ENCODE measurements at places on chromosomes 2 and 18.
A peak's percentile ranks its signal among the peaks of the same experiment; 100 is the strongest.

DNA sequence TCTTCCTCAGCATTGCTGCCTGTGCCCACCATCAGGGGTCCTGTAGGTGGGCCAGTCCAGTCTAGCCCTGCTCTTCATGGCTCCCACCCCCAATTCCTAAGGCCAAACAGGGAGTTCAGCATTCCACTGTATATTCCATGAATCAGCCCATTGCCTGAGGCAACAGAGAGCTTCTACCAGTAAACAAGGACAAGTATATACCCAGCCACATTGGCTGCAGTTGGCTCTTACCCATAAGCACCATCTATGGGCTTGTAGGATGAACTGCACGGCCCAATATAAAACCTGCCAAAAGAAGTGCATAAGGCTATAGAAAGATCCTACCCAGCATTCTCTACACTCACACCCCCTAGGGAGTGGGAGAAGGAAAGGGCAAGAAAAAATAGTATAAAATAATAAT lies 95.1 kb upstream of the SALL3 start:
- no peak for DNase-seq

DNA sequence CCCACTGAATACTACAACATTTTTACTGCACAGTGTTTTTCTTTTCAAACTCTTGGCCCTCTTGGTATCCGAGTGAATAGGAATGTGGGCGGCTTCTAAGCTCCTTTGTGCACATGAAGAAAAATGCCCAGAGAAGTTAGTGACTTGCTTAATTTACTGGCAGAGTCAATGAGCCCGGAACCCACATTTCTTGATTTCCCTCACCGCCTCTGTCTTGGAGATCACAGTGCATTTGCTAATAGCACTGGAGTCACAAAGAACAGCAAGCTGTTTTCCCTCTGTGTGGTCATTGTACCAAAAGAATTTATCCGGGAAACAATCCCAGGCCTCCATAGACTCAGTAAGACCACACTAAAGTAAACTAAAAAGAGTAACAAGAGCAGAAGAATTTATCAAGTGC lies 18.9 kb downstream of the STON1 start:
- DNase-seq: no peak

DNA sequence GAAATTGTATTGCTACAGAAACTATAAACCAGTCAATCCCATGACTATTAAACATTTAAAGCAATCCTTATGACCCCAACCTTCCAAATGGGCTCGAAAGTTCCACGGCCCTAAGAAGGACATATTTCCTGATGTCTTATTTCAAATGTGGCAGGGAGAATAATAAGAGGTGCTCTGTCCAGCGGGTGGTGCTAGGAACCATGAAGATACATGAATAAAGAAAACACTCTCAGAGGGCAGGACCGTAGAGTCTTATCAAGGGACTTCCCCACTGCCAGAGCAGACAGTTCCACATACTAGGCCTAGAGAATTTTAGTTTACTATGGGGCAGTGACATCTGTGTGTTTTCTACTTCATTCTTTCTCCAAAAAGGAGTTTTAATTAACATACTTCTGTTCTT lies 187.1 kb upstream of the PIK3C3 start:
- DNase-seq: no peak

- no peak for DNase-seq
These were observed 174.0 kb upstream of the MMADHC start for GRCh38 chr2:149761611-149762010.

DNA sequence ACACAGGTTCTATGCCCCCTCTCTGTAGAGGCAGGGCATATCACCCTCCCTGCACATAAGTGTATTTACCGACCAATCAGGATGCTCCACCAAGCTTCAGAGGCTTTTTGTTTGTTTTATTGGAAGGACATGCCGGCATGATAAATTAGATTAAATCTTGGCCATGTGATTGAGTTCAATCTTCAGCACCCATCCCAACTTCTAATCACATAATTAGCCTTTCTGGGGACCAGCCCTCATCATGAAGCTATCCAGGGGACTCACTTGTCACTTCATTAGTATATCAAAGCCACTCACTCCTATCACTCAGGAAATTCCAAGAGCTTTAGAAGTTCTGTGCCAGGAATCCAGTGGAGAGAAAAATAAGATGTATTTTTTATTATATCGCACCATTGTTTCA lies 158.6 kb upstream of the SYT4 start:
- no peak for DNase-seq

DNA sequence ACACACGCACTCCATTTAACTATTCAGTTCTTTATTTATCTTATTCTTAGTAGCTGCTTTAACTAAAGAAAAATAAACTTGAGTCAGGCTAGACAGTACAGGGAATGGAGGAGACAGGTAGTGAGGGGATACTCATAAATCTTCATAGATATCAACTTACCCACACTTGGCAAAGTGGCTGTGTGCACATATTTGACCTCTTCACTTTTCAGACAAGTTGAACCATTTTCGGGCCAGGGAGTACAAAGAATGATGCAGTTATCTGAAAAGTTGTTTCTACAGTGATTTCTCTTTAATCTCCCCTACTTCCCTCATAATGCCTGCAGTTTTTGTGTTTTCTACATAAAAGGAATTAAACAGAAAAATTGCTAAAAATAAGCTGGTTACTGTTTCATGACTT lies 307.5 kb downstream of the GULP1 start:
- DNase-seq: no peak

DNA sequence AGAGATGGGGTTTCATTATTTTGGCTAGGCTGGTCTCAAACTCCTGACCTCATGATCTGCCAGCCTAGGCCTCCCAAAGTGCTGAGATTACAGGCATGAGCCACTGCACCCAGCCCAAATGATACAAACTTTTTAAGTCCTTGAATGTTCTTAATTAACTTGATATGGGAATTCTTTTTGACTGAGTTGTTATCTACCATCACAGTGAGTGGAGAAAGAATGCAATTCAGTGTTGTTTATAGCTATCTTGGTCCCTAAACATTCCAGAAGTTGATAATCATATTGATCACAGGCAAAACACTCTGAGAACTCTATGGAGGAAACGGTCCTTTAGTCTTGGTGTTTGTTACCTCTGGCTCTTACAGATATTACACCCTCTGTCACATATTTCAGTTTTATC lies 1072.5 kb downstream of the SUCLG1 start:
- DNase-seq: no peak

- DNase-seq: no peak
These were observed 147.2 kb upstream of the NFATC1 start for GRCh38 chr18:79248495-79249060.

GRCh38 chr2:19845323-19845920 lies 56.4 kb downstream of the TTC32 start:
- peak; percentile 26 for DNase-seq

- DNase-seq: no peak
These were observed 34.3 kb downstream of the MSH2 start for GRCh38 chr2:47437287-47437686.

DNA sequence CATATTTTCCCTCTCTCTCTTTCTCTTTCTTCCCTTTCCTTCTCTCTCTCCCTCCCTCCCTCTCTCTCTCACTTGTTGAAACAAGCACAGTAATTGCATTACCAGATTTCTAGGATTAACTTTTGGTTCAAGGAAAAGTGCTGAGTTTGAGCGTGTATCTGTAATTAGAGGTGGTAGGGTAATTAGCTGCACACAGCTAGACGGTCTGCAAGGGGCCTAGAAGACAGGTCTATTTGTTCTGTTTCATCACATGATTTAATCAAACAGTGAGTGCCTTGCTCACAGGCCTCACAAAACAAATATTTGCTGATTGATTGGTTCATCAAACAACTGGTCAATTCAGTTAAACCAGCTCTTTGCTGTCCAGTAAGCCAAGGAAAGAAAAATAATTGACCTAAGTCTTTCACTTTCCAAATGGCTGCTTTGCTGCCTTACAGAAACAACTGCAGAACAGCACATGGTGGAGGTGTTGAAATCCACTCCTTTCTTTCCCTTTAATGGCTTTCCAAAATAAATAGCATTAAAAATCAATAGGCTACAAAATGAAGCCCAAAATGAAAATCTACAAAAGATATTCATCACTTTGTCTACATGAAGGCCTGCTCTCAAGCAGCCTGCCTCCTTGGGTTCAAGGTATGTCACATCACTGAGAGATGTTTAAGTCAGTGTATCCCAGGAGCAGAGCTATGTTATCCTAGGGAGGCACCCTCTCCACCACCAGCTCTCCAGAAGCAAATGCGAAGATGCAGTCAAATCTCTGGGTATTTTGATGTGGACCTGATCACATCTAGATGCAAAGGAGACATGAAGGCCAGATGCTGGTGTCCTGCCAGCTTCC lies 264.4 kb upstream of the SIX2 start:
- DNase-seq: no peak

DNA sequence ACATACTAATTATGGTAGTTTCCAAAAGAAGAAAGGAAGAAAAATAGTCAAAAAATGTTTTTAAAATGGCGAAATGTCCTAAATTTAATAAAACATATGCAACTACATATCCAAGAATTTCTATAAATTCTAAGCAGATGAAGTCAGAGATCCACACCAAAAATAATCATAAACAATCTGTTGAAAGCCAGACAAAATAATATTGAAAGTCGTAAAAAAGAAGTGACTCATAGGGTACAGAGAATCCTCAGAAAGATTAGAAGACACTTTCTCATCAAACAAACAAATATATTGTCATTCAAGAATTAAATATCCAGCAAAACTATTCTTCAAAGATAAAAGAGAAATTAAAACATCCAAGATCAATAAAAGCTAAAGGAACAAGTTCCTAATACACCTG lies 281.4 kb upstream of the ZNF804A start:
- DNase-seq: no peak

DNA sequence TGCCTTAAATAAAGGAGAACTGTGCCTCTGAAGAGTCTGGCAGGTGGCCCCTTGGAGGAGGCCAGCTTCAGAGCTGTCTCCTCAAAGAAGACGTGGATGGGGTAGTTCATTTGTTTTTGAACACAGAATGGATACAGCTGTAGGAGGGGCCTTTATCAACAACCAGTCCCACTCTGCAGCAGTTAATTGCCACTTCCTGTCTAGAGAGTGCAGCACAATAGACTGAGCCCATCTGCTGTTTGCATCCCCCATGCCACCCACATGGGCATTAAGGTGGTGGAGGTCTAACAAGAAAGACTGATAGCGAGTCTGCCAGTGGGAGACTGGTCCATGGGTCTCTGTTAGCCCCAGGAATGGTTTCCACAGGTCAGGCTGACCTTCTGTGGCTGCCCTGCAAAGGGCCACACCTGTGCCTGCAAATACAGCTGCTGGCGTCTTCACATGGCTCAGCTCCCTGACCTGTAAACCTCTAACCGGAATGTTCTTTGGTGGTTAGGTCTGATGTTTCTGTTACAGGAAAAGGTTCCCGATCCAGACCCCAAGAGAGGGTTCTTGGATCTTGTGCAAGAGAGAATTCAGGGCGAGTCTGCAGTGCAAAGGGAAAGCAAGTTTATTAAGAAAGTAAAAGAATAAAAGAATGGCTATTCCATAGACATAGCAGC lies 153.3 kb upstream of the ITGA6 start:
- no peak for DNase-seq

DNA sequence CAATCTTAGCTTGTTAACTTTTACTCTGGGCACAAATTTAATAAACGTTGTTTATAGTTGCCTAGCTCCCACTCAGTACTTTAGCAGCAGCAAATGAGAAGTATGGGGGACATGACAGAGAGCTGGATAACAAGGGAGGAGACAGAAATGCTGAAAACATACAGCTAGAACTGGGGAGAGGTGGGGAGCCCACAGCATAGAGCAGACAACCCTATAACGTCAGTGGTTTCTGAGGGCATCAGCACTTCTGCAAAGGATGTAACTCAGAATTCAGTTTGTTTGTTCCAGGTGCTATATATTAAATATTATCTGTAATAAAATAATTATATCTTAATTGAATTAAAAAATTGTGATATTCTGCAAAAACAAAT lies 1098.7 kb upstream of the FANCL start:
- DNase-seq: no peak

Measured in skin of body (tissue), 3 donors.